ENCODE measurements at places on chromosomes 2 and 18. TPM values are rescaled to one million over a fixed set of nuclear protein-coding genes. Genes with fewer than 3 reads are reported as not detected.

The CCDC102B gene
- 1.4 TPM for total RNA-seq

The CCBE1 gene
- total RNA-seq = 0.12 TPM

The UGT1A5 gene
- total RNA-seq = not detected

The GPR17 gene
- not detected for total RNA-seq

The MAP3K19 gene
- not detected for total RNA-seq

The UPP2 gene
- not detected for total RNA-seq

The ILKAP gene
- total RNA-seq = 52.6 TPM

The CD207 gene
- not detected for total RNA-seq

The GALNT14 gene
- not detected for total RNA-seq

The PSMD14 gene
- total RNA-seq = 68.3 TPM

The MARCO gene
- not detected for total RNA-seq

The TMEM87B gene
- 19.7 TPM for total RNA-seq

The RNF125 gene
- 31.9 TPM for total RNA-seq

The ANKRD30B gene
- not detected for total RNA-seq

The TYMS gene
- total RNA-seq = 369 TPM

The LOXHD1 gene
- total RNA-seq = 0.06 TPM

The TMEM169 gene
- 1.1 TPM for total RNA-seq

The GBX2 gene
- not detected for total RNA-seq

The AQP12A gene
- total RNA-seq = not detected

The COLEC12 gene
- total RNA-seq = not detected

The SCG2 gene
- total RNA-seq = not detected

The TWIST2 gene
- total RNA-seq = not detected

The FOXI3 gene
- not detected for total RNA-seq

The TGOLN2 gene
- 109 TPM for total RNA-seq

The KIAA2012 gene
- total RNA-seq = not detected

The ALK gene
- not detected for total RNA-seq

The CD28 gene
- total RNA-seq = 30.5 TPM

The TUBA4B gene
- total RNA-seq = not detected

The HOXD12 gene
- total RNA-seq = not detected

The NT5C1B gene
- total RNA-seq = not detected

The RAB17 gene
- not detected for total RNA-seq

The MGAT4A gene
- 57.4 TPM for total RNA-seq

The CGREF1 gene
- 2.5 TPM for total RNA-seq

The GALR1 gene
- not detected for total RNA-seq

The COBLL1 gene
- not detected for total RNA-seq

The DUSP19 gene
- total RNA-seq = 2.1 TPM

The CRYGC gene
- not detected for total RNA-seq

The APOB gene
- total RNA-seq = not detected

The MOGAT1 gene
- total RNA-seq = not detected

Measured in activated CD8-positive, alpha-beta memory T cell treated with anti-CD3 and anti-CD28 coated beads, Interleukin-2, amount 10 ng/mL, durations not matched to agents 7 days and 5 days (primary cell).